ENCODE measurements at places on chromosomes 6 and 20. TPM values are rescaled to one million over a fixed set of nuclear protein-coding genes. Genes with fewer than 3 reads are reported as not detected.

PRDM13 gene
- total RNA-seq: not detected

CD40 gene
- total RNA-seq: 3.7 TPM

SLC24A3 gene
- total RNA-seq: 15.7 TPM

ATP6V1G2 gene
- total RNA-seq: 1.0 TPM

PROKR2 gene
- not detected for total RNA-seq

KHDC1L gene
- not detected for total RNA-seq

LST1 gene
- 3.7 TPM for total RNA-seq

SMOC2 gene
- 26.6 TPM for total RNA-seq

Data from skeletal muscle tissue (tissue), 5 donors.